ENCODE measurements at places on chromosomes 4 and X.
A peak's percentile ranks its signal among the peaks of the same experiment; 100 is the strongest.

DNA sequence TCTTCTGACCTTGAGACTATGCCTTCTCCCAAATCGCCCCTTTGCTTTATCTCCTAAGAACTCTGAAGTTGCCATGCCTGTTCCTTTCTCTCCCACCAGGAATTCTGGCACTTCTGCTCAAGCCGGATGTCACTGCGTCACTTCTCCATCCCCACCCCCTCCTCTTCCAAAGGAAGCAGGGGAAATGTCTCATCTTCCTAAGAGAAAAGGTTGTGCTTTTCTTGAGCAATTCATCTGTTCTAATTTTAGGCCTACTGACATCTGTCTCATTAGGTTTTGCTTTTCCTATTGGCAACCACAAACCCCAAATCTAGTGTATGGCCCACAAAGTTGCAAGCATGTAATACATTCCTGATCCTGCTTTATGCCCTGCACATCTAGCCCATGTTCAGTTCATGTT, 163.1 kb upstream of the PLAC1 start:
- DNase-seq = peak; percentile 47

DNA sequence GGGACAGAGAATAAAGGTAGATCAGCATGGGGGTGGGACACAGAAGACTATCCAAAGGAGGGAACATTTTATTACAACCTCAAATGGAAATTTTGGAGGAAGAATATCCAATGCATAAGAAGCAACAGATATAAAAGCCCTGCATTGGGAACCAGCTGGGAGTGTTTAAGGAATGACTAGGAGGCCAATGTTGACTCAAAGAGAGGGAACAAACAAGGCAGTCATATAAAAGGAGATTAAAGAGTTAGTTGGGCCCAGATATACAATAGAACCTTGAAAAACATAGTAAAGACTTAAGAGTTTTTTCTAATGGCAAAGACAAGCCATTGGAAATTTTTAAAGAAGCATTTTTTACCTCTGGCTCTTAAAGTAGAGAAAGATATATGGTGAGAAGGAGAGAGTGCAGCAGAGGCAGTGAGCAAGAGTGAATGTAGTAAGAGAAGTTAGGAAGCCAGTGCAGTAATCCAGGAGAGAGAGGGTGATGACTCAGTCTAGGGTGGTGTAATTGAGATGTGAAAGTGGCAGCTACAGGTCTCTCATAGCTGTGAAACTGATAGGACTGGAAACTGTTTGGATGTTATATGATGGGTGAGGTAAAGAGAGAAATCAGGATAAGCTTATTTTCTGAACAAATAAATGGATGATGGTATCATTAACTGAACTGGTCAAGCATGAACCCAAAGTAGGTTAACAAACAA, 182.2 kb upstream of the ATOH1 start:
- DNase-seq = no peak

GRCh38 chr4:119493419-119493818, 135.2 kb downstream of the PDE5A start:
- peak; percentile 21 for DNase-seq

GRCh38 chr4:169153481-169154087, 117.2 kb downstream of the SH3RF1 start:
- DNase-seq = no peak

DNA sequence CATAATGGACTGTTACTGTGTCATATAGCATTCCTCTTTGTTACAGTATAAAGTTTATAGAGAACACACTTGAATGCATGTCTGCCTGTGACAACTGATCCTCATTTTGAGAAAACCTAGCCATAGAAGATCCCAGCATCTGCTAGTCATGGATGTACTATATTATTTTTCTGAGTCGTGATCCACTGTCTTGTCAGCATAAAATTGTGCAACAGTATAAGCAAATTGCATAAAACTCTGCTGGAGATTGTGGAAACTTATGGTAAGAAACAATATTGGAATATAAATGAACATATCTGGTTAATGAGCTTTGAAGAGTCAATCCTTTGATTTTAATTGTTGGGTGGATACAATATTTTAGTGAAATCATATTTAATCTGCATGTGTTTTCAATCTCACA, 3.6 kb downstream of the NEIL3 start:
- no peak for DNase-seq

DNA sequence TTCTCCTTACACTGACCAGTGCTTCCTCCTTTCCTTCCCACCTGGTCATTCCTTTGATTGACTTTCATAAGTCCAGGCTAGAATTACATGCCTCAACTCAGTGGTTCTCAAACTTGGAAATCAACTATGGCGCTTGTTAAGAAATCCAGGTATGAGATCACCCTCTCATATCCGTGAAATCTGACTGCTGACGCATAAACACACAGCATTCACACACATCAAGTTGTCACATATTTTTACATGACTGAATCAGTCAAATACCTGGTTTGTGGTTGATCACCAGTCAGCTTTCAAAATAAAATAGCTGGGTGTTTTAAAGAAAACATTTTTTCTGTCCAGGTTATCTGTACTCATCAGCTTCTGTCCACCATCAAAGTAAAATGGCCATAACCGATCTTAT, 433.5 kb downstream of the AFF2 start:
- no peak for DNase-seq

- DNase-seq = no peak
Measured at GRCh38 chr4:76991161-76991660, 41.7 kb downstream of the SEPTIN11 start.

DNA sequence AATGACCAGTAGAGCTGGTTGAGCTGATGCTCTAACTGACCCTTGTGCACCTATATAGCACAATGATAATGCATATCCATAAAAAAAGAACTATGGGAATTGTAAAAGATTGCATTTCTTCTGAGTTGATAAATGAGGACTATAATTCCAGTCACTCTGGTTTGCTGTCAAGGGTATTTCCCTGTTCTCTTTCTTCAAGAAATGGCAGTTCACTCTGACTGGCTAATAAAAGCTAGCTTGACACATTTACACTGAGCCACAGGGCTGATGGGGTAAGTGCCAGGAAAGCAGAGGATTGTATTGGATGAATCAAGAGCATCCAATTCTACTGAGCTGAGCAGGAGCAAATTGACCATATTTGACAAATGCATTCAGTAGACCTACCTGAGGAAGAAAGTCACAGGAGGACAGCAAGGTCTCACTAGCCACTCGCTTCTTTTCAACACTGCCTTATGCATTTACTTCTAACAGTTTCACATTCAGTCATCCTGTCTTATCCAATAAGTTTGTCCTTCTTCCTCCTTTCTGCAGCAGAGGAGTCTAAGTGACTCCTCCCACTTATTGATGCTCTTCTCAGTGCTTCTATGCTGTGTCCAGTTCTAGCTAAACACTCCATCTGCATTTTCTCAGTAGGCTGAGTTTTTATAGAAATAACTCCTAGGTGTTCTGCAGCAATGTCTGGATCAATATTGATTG, 43.0 kb downstream of the RBMX2 start:
- DNase-seq = no peak

DNA sequence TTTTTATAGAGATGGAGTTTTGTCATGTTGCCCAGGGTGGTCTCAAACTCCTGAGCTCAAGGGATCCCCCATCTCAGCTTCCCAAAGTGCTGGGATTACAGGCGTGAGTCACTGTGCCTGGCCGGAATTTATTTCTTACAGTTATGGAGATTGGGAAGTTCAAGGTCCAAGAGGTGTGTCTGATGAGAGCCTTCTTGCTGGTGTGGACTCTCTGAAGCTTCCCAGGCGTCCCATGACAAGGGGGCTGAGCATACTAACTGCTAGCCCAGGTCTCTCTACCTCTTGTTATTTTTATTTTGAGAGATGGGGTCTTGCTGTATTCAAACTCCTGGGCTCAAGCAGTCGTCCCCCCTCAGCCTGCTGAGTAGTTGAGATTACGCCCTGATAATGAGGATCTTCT, 2.9 kb upstream of the NSD2 start:
- no peak for DNase-seq

DNA sequence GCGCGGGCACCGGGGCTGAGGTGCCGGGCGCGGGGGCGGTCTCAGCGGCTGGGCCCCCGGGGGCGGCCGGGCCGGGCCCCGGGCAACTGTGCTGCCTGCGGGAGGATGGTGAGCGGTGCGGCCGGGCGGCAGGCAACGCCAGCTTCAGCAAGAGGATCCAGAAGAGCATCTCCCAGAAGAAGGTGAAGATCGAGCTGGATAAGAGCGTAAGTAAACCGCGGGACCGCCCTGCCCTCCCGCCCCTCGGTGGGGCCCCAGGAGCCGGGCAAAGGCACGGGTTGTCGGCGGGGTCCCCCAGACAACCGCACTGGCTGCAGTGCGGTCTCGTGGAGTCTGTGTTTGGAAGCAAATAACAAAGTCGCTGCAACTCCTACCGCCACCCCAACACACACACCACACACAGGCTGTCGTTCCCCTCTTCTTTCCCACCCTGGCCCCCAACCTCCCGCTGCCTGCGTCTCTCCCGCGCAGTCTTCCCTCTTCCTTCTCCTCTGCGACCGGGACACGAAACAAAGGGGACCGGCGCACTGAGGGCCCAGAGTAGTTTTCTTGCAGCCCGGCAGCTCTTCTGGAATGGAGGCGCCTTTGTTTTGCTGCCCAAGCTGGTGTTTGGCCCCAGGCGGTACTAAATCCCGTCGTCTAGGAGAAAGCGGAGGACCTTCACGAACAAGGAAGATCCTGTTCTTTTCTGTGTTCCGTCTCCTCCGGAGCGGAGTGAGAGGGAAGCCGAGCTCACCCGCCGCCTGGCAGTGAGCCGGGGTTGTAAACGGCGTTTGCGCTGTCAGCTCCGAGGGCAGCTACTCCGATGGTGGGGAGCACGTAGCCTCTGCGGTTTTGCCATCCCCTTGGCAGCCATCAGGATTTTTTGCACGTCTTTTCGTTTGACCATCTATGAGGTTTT, 788 bp downstream of the SAP30 start:
- DNase-seq = peak; percentile 73

DNA sequence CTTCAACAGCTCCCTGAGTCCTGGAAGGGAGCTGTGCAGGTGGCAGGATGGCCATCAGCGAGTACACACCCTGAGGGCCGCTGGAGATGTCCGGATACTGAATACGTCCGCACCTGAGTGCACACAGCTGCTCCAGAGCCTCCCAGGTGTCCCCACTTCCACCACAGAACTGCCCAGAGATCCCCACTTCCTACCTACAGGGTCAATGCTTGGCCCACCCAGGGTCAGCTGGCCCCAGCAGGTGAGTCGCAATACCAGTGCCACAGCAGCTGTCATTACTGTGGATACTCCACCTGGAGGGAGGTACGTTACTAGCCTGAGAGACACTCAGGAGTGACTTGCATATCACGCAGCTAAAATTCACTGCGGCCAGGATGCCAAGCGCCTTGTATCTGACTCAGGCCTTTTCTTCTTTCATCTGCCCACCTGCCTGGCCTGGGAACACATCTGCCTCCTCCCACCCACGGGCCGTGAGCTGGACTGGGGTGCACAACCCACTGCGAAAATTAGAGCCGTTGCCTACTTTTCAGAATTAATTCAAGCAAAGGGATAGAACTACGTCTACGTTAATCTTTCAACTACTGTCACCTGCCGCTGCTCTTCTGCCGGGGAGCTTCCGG, 9.4 kb downstream of the C4orf50 start:
- DNase-seq = no peak
